ENCODE measurements at places on chromosomes 6 and 20. TPM values are rescaled to one million over a fixed set of nuclear protein-coding genes. Genes with fewer than 3 reads are reported as not detected.

The GLP1R gene
- total RNA-seq = not detected

GRCh38 chr6:117496383-117496990, 14.0 kb downstream of the DCBLD1 start:
- no peak for DNase-seq
- no peak overlapping the region for H3K4me3 ChIP-seq

DNA sequence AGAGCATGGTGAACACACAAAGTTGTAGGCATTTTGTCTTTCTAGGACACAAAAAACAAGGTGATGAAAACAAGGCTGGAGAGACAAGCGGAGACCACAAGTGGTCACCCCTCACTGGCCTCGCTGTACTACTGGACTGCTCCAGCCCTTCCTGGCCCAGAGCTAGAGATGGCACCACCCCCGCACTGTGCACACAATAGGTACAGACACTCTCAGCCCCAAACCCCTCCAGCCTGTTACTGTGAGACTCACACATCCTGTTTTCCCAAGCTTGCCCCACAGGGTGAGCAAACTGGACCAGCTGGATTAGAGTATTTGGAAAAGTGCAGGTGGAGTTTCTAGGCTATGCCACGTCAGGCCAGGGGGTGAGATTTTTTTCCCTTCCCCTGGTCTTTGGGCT, 8.4 kb upstream of the ZSWIM1 start:
- no peaks in the 10 kb centered on the region for H3K36me3 ChIP-seq
- no peaks in the 10 kb centered on the region for H3K27me3 ChIP-seq
- H3K4me1 ChIP-seq = peaks cover 10% of the 10 kb centered on the region

- no peaks in the 10 kb centered on the region for H3K36me3 ChIP-seq
- no peaks in the 10 kb centered on the region for H3K4me1 ChIP-seq
- H3K27me3 ChIP-seq = no peaks in the 10 kb centered on the region
Measured at GRCh38 chr6:128574402-128574801, 54.0 kb upstream of the PTPRK start.

The GABBR1 gene
- total RNA-seq = 43.6 TPM

DNA sequence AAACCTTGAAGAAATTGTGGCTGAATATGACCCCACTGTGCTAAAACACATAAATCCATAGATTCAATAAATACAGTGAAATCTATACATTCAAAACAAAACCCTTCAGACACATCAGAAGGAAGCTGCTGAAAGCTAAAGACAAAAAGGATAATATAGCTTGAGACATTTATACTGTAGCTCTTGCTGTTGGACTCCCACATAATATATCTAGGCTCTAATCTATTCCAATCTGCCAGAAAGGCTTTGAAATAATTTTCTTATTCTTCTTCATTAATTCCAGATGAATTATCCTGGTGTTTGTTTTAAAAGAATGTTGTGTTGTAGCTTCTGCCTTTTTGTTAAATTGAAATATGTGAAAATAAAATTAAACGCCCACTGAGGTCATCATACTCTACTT, 454.0 kb downstream of the EYS start:
- H3K27me3 ChIP-seq = no peaks in the 10 kb centered on the region

The RAET1G gene
- not detected for total RNA-seq

- H3K4me3 ChIP-seq = no peak overlapping the region
- no peaks in the 10 kb centered on the region for H3K27me3 ChIP-seq
- H3K27ac ChIP-seq = no peak overlapping the region
- no peak for DNase-seq
- H3K4me1 ChIP-seq = no peaks in the 10 kb centered on the region
- H3K36me3 ChIP-seq = no peaks in the 10 kb centered on the region
Measured at GRCh38 chr6:147867433-147868226, 359.1 kb downstream of the SAMD5 start.

The COL19A1 gene
- total RNA-seq = not detected

The DSP gene
- total RNA-seq = 0.27 TPM

Measured in K562 (cell line).